ENCODE measurements at places on chromosomes 12 and 14.

DNA sequence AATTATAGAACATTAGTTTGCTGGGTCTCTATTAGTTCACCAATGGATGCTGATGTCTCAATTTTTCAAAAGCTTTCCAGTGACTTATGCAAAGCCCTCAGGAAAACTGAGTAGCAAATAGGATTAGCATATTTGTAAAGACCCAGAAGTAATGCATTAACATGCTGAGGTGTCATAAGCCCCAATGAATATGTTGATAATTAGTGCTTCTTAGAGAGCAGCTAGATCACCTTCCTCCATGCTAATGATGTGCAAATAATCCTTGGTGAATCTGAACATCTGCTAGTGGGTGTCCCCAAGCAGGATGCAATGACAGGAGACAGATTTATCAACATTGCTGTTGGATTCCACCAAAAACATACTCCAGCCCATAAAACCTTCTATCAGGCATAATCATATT is 19.0 kb downstream of the IFNG start:
- no peak for DNase-seq

- no peak for DNase-seq
Observed at GRCh38 chr12:58922849-58923248, 2.5 kb upstream of the LRIG3 start.

DNA sequence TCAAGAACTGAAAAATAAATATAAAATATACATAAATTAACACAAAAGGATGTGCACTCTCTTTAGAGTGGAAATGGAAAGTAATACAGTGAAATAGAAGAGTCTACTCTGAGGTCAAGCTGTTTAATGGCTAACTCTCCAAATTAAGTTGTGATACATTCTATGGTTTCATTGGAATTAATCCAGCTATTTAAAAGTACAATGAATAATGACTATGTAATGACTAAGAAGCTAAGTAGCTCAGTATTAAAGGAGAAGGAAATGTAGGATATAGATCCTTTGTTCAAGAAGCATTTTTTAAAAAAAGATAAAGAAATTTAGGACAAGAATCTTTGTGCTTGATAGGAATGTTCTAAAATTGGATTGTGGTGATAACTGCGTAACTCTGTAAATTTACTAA is 85.3 kb downstream of the LRP6 start:
- DNase-seq = no peak

DNA sequence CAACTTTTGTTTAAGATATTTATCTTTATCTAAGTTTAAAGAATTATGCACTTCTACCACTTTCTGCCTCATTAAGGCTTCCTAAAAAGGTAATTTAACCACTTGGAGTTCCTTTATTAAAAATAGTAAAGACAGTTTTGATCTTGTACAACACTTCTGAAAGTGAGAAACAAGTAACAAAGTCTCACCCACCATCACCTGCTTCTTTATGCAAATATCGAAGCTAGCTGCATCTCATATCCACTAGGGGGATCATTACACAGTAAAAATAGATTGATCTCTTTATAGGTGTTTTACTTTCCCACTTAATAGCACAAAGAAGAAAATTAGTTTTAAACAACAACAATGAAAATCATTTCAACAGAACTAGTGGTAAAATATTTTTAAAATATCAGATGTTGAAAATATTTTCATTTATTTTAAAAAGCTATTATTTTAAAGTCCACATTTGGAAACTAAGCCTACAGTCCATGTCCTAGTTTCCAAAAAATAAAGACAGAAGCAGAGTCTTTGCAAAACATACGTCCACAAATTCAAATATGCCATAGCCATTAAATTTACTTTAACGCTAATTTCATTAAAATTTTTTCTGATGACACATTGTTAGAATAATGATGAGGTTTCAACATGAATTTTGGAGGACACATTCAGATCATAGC is 160.0 kb upstream of the SOX5 start:
- no peak for DNase-seq

GRCh38 chr14:93909429-93910128 is 17.6 kb upstream of the FAM181A start:
- no peak for DNase-seq

- DNase-seq = no peak
Observed at GRCh38 chr14:94398182-94398479, 9.7 kb upstream of the SERPINA1 start.

GRCh38 chr12:31362115-31362758 is 36.3 kb upstream of the SINHCAF start:
- no peak for DNase-seq

DNA sequence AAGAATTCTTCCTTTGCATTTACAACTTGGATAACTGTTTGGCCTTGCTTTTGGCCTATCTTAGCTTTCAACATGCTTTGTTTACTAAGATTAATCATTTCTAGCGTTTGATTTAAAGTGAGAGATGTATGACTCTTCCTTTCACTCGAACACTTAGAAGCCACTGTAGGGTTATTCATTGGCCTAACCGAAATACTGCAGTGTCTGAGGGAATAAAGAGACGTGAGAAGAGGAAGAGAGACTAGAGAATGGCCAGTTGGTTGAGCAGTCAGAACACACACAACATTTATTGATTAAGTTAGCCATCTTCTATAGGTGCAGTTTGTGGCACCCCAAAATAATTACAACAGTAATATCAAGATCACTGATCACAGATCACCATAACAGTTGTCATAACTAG is 62.3 kb upstream of the CCDC175 start:
- no peak for DNase-seq

- DNase-seq = no peak
Observed at GRCh38 chr12:123250471-123251383, 17.5 kb downstream of the MTRFR start.

- no peak for DNase-seq
Observed at GRCh38 chr12:23760495-23760894, 189.0 kb downstream of the SOX5 start.

GRCh38 chr14:26088275-26088674 is 509.6 kb downstream of the NOVA1 start:
- DNase-seq = no peak

DNA sequence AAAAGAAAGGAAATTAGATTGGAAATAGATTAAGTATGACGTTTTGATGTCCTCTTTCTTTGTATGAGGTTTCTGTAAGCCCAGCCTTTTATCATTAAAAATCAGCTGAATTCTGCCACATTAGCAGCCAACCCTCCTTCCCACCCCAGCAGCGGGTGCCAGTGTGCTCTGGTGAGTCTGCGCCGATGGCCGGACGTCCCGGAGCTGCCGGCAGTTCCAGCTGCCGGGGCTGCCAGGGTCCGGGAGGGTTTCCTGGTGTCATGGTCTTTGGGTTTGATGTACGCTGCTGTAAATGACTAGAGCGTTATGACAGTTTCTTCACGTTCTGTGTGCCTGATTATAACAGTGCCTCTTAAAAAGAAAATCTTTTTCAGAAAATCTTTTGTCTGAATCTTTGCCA is 51.5 kb upstream of the DYNC1H1 start:
- no peak for DNase-seq

DNA sequence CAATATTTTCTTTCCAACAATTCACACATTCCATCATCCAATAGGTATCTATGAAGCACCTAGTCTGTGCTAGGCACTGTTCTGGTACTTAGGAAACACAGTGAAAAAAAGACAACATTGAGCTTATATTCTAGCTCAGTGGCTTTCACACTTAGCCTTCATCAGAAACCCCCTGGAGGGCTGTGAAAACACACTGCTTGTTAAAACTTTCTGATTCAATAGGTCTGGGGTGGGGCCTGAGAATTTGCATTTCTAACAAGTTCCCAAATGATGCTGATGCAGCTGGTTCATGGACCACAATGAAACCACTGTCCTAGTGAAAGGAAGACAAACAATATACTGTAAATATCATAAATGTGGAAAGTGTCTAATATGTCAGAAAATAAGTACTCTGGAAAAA is 5.9 kb downstream of the VTI1B start:
- no peak for DNase-seq

All from stimulated activated CD4-positive, alpha-beta T cell treated with anti-CD3 and anti-CD28 coated beads, Interleukin-12 subunit alpha, Interleukin-12 subunit beta, amount 100 ng/mL, for 24 hours (primary cell).